ENCODE measurements at places on chromosomes 1 and 21.

DNA sequence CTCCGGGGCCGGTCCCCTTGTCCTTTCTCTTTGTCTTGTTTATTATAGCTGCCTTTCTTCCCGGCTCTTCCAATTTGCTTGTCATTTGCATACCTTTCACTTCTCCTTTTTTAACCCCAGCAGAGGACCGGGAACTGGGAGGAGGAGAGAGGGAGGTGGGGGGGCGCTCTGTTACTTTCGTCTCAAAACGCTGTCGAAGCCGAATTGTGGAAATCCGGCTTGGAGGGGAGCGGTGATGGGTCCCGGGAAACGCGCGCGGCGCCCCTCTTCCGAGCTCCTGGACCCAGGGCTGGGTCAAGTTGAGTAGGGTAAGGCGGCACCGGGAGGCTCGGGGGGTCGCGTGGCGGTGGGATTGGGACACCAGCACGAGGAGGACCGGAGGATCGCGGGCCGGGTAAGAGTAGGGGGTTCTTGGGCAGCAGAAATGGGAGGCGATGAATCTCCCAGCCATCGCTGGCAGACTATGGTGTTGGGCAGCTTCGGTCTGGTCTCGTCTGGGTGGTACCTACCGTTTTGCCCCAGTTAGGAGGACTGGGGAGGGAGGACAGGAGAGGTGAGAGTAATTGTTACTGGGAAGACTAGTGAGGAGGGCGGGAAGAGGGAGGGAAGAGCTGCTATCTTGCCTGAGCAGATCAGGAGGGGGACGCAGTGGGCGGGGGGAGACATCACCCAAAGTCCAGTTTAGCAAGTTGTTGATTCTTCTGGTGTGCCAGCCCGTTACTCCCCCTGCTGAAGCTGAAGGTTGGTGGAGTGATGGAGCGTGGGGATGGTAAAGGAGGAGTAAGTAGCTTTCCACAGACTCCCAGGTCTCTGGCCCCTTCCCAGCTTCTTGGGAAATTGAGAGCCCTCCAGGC, 1.5 kb downstream of the PROX1 start:
- DNase-seq = no peak

- DNase-seq = no peak
Observed at GRCh38 chr21:32547018-32547417, 38.3 kb downstream of the TCP10L start.

- DNase-seq = no peak
Observed at GRCh38 chr1:160115545-160116282, at the start of gene ATP1A2. ATP1A2 (plus strand) TSS chr1:160115759; CDS start chr1:160115862, 103 bp downstream.

DNA sequence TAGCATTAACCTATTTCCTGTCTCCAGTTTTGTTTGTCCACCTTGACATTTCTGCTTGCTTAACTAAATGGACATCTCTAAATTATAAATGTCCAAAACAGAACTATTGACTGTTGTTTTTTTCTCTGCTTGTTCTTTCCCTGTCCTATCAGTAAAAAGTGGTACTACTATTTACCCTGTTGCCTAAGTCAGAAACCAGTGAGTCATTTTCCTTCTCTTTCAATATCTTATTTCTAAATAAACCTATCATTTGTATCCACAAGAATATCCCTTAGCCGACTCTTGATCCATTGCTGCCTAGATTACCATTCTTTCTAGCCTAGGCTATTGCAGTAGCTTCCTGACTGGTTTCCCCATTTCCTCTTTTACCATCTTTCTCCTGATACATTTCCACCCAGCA, 22.5 kb downstream of the MIER1 start:
- DNase-seq = no peak

Measured in activated CD4-positive, CD25-positive, alpha-beta regulatory T cell treated with anti-CD3 and anti-CD28 coated beads, Interleukin-2, amount 50 U/mL, for 72 hours (primary cell).